Peyer's patch (tissue), 4 donors: ENCODE measurements at places on chromosomes 5 and 9. TPM values are rescaled to one million over a fixed set of nuclear protein-coding genes. Genes with fewer than 3 reads are reported as not detected.

- H3K36me3 ChIP-seq = no peaks in the 10 kb centered on the region
- no peak for DNase-seq
- no peaks in the 10 kb centered on the region for H3K27me3 ChIP-seq
- no peak overlapping the region for H3K4me3 ChIP-seq
- H3K4me1 ChIP-seq = no peaks in the 10 kb centered on the region
Measured at GRCh38 chr5:82881571-82882174, 195.5 kb downstream of the TMEM167A start.

DNA sequence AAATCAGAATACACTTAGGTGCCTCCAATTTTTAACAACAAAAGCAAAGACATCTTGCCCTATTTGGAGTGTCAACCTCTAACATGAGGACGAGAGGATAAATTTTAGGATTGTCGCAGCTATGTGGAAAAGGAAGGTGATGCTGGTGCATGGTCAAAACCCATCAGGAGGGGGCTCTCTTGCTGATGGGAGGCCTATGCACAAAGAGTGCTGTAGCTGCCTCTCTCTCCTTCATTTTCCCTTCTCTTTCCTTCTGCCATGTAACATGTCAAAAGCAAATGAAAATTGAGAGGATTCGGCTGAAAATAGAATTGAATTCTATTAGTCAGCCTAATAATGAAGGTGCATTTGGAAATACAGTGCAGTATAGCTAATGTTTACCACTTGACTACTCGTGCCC is 578.7 kb upstream of the ZNF462 start:
- no peak for DNase-seq
- no peaks in the 10 kb centered on the region for H3K4me1 ChIP-seq
- no peak overlapping the region for H3K27ac ChIP-seq

DNA sequence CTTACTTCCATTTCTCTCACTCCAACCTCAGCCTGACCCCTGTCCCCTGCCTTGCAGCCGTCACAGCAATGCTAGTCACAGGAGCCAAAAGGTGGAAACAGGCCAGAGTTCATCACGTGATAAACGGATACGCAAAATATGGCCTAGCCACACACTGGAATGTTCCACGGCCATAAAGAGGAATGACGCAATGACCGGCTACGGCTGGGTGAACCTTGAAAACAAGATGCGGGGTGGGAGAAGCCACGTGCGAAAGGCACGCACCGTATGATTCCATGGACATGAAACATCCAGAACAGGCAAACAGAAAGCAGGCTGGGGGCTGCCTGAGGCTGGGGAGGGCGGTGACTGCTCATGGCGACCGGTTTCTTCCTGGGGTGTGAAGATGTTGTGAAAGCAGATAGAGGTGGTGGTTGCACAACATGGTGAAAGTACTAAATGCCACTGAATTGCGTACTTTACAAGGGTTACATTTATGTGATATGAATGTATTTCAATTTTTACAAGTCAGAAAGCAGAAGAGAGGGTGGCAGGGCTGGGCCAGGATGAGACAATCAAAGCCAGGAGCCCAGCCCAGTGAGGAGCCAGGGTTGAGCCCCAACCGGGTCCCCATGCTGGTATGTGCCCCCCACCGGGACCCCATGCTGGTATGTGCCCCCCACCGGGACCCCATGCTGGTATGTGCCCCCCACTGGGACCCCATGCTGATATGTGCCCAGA is 117.8 kb upstream of the SARDH start:
- H3K27ac ChIP-seq = peak overlapping the region; percentile 79
- no peaks in the 10 kb centered on the region for H3K27me3 ChIP-seq
- H3K4me3 ChIP-seq = no peak overlapping the region
- no peaks in the 10 kb centered on the region for H3K36me3 ChIP-seq

DNA sequence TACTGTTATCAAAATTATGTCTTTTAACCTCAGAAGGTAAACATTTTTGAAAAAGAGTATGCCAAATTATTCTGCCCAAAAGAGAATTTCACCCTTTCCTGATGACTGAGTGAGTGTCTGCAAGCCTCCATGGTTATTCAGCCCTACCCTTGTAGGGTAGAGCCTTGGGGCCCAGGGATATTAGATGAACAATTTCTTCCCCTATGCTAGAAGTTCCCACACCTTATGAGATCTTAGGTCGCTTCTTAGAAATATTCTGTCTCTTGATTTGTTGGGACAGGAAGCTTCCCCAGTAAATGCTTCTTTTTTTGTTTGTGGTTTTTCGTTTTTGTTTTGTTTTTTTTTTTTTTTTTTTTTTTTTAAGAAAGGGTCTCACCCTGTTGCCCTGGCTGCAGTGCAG is 3.1 kb downstream of the CRB2 start:
- peaks cover 5% of the 10 kb centered on the region for H3K4me1 ChIP-seq
- H3K36me3 ChIP-seq = no peaks in the 10 kb centered on the region
- H3K27me3 ChIP-seq = no peaks in the 10 kb centered on the region
- no peak overlapping the region for H3K4me3 ChIP-seq
- no peak for DNase-seq

Gene FOXD4
- total RNA-seq = 0.54 TPM

DNA sequence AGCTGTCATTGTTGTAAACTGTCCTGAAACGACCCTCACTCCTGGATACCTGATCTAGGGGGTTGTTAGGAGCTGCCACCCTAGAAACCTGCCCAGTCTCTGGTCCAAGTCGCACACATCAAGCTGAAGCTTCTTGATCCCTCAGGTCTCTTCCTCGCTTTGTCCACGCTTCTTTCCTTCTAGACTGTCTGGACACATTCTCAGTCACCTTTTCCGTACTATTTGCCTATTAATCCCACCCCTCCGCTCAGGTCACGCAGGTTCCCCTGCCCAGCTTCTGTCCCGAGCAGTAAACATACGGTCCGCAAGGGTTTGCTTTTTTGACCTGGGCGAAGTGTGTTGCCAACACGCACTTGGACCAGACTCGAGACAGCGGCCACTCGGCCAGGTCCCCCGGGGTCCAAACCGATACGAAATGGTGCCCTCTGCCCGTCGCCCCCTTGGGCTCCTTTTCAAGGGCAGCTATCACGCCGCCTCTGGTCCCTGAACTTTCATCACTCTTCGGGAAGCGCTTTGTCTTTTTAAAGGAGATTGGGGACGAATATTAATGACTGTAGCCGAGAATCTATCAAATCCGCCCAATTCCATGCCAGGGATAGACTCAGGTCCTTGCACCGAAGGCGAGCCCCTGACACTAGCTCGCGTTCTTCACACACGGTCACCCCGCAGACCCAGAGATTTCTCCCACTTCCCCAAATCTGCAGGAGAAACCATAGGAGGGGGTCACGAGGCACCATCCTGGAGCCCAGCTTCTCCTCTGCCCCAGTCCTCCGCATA is 814 bp downstream of the PLCXD3 start:
- peak overlapping the region; percentile 19 for H3K4me3 ChIP-seq
- DNase-seq = no peak
- no peaks in the 10 kb centered on the region for H3K36me3 ChIP-seq
- no peak overlapping the region for H3K27ac ChIP-seq
- H3K4me1 ChIP-seq = peaks cover 6% of the 10 kb centered on the region

- H3K27ac ChIP-seq = peak within 1 kb of the TSS; percentile 61
- H3K4me3 ChIP-seq = peak within 1 kb of the TSS; percentile 62
- DNase-seq = peak; percentile 64
- no peaks in the 10 kb centered on the region for H3K36me3 ChIP-seq
- no peaks in the 10 kb centered on the region for H3K4me1 ChIP-seq
Measured at GRCh38 chr5:112419164-112419985, at the start of gene EPB41L4A. Gene EPB41L4A, minus strand, starts transcription at chr5:112419277. Its CDS starts 238 bp downstream, at chr5:112419039.

DNA sequence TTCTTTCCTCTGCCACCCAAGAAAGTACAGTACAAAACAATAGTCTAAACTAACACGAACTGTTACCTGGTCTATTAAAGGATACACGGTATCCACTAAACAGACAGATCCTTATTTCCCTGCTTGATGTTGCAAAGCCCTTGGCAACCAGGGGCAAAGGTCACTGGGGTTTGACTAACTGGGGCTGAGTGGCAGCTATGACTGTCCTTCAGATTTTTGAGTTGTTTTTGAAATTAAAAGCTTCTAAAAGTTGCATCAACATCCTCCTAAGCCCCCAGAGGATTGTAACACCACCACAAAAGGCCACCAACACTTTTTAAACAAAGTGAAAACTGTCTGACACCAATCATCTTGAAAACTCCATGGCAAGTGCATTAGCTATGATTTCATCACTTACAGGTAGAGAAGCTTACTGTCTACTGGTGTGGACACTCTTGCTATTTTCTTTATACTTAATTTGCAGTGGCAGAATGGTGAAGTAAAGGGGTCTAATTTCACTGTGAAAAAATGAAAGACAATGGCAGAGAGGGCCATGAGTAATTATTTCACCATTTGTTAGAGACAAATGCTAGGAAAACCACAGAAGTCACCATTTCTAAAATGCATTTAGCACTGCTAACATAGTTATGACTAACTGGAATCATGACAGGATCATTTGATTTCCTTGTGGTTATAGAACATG is 292.4 kb downstream of the EFNA5 start:
- H3K27ac ChIP-seq = no peak overlapping the region
- no peaks in the 10 kb centered on the region for H3K36me3 ChIP-seq
- H3K4me3 ChIP-seq = no peak overlapping the region
- no peaks in the 10 kb centered on the region for H3K4me1 ChIP-seq

DNA sequence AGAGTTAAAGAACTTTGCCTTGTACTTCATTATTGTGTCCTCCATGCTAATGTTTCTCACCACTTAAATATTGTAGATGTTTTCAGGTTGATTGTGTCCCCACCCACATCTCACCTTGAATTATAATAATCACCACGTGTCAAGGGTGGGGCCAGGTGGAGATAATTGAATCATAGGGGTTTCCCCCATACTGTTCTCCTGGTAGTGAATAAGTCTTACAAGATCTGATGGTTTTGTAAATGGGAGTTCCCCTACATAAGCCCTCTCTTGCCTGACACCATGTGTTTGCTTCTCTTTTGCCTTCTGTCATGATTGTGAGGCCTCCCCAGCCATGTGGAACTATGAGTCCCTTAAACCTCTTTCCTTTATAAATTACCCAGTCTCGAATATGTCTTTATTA is 248.3 kb downstream of the FBXL7 start:
- H3K27me3 ChIP-seq = no peaks in the 10 kb centered on the region
- DNase-seq = no peak
- no peaks in the 10 kb centered on the region for H3K4me1 ChIP-seq
- H3K36me3 ChIP-seq = no peaks in the 10 kb centered on the region

Gene GFI1B
- total RNA-seq = not detected

DNA sequence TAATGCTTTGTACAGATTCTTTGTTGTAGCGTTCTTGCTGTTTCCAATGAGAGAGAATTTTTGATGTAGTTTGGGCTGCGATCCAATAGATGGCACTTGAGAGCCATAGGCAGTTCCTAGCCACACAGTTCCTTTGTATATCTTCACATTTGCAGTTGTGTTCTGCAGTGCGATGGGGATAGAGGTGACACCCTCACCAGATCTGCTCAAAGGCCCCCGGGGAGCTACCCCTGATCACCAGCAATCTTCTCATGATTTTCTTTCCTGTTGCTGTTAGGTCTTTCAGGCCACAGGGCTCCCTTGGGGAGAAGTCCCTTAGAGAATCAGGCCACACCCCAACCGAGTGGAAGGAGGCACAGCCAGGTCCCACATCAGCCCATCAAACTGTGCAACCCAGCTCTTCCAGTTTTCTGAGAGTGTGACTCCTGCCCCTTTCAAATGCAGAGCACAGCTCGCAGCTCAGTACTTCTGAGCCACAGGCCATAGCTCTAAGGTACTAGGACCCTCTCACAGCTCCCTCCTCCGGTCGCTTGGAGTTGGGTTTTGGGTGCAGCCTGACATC is 353.7 kb downstream of the SLCO4C1 start:
- DNase-seq = peak; percentile 52
- no peaks in the 10 kb centered on the region for H3K4me1 ChIP-seq
- H3K36me3 ChIP-seq = no peaks in the 10 kb centered on the region
- no peak overlapping the region for H3K4me3 ChIP-seq

GRCh38 chr5:91151947-91152346 is 231.2 kb downstream of the ARRDC3 start:
- no peaks in the 10 kb centered on the region for H3K36me3 ChIP-seq
- H3K27ac ChIP-seq = no peak overlapping the region
- no peak overlapping the region for H3K4me3 ChIP-seq
- DNase-seq = no peak
- H3K4me1 ChIP-seq = no peaks in the 10 kb centered on the region

DNA sequence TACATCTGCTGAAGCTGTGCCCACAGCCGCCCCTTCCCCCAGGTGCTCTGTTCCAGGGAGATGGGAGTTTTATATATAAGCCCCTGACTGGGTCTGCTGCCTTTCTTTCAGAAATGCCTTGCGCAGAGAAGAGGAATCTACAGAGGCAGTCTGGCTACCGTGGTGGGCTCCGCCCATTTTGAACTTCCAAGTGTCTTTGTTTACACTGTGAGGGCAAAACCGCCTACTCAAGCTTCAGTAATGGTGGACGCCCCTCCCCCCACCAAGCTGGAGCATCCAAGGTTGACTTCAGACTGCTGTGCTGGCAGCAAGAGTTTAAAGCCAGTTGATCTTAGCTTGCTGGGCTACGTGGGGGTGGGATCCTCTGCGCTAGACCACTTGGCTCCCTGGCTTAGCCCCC is 41.3 kb downstream of the RANBP17 start:
- no peak overlapping the region for H3K27ac ChIP-seq
- no peaks in the 10 kb centered on the region for H3K36me3 ChIP-seq
- DNase-seq = no peak
- H3K27me3 ChIP-seq = no peaks in the 10 kb centered on the region
- no peaks in the 10 kb centered on the region for H3K4me1 ChIP-seq
- no peak overlapping the region for H3K4me3 ChIP-seq

DNA sequence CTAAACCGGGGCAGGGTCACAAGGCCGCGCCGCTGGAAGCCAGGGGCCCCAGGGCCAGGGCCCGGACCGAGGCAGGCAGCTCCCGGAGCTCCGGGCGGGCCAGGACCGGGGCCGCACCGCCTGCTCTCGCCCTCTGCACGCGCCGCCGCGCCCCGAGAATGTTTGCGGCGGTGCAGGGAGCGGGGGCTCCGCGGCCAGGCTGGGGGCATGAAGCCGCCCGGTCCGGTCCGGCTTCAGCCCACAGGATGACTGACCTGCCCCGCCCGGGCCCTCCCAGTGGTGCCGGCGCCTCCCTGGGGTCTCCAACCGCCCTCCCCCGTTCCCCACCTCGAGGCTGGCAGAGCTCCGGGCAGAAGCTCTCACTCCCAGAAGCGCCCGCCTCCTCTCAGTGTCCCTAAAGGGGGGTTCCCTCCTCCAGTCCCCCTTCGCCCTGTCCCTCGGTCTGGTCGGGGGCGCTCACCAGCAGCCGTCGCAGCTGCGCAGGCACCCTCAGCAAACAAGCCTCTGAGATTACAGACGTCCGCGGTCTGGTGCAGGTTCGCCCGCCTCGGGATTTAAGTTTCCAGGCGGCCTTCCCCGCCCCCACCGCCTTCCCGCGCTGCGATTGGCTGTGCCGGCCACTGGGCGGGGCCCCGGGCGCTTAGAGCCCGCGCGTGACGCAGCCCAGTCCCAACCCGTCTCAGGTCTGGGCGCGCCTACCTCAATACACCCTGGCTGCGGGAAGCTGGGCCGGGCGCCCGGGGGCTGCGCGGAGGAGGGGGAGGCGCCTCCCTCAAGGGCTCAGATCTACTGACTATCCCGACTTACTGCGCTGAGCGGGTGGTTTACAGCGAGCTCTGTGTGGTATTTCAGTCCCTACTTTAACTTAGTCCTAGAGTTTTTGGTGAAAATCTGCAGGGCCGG is at the start of gene CTSV:
Gene CTSV (minus strand): TSS at position 532 of the 903 bp plus-strand sequence. CDS start 1,099 bp downstream, outside the sequence.
- no peak within 1 kb of the TSS for H3K27ac ChIP-seq
- H3K4me1 ChIP-seq = no peaks in the 10 kb centered on the region
- H3K4me3 ChIP-seq = peak within 1 kb of the TSS; percentile 53
- no peaks in the 10 kb centered on the region for H3K36me3 ChIP-seq
- H3K27me3 ChIP-seq = no peaks in the 10 kb centered on the region

Gene LECT2
- total RNA-seq = not detected
